ENCODE measurements at places on chromosomes 12 and 14.

- DNase-seq: no peak
Measured at GRCh38 chr14:92914087-92914656, 8.8 kb upstream of the CHGA start.

DNA sequence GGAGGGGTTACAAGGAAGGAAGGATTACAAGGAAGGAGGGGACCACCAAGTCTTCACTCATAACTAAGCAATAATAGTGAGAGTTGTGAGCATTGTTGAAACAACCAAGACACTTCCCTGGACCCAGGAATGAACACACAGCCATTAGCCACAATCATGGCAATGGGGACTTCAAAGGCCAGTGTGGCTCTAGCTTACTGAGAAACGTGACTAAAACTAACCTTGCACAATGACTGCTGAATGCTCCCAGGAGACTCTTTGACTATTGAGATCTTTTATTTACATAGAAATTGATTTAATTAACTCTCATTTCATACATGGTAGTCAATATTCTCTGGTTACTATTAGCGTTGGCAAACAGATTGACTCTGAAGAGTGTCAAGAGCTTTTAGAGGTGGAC is 263.0 kb upstream of the SOX5 start:
- no peak for DNase-seq

DNA sequence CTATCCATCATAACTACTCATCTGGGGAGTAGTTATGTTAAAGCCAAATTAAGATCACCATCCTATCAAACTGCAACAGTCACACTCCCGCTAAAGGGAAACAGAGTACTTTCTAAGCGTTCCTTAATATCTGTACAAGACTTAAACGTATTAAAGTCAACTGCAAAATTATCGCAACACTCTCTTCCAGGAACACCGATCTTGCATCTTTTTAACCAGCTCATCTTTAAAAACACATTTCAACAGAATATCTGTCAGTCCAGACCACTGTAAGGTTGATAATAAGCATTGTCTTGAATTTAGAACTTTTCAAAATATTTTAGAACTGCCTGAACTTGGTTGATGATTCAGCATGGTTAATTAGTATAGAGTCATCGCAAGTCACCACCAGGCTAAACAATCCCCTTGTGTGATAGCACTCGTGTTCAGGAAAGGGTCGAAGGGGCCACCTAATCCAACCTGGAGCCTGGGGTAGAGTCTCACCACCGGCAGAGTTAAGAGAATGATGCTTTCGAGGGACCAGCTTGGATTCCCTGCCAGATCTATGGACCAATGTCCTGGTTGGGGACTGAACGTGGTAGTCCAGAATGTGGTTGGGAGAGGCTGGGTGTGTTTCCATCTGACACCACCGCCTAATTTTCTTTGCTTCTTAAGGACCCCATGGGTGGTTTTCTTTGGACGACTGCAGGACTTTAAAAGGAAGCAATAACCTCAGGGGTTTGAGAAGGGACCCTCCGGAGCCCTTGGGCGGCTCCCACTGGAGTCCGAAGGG is 890 bp downstream of the SPTLC2 start:
- DNase-seq: peak; percentile 31

GRCh38 chr12:28582672-28583376 is 392.6 kb downstream of the CCDC91 start:
- no peak for DNase-seq

- no peak for DNase-seq
Measured at GRCh38 chr12:26149968-26150500, 25.2 kb upstream of the BHLHE41 start.

DNA sequence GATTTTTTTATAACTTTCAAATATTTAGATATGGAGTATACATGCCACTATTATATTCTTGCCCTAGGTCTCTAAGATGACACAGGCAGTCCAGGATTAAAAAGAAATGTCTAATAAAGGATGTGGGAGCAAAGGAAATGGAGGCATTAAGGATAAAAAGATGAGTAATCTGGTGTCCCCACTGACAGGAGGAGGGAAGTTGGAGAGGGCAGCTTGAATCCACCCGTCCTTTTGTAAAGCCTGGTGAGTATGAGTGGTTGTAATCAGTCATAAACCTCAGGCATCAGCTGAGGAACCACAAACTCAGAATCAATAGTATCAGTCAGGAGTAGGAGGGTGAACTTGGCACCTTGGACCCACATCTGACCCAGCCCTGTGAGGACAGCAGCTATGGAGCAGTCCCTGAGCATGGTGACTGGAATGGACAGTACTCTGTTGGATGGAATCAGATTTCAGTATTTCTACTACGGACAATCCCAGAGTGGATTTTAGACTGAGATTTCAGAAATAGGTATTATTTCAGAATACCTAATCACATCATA is 100.5 kb downstream of the EXOC5 start:
- DNase-seq: no peak

DNA sequence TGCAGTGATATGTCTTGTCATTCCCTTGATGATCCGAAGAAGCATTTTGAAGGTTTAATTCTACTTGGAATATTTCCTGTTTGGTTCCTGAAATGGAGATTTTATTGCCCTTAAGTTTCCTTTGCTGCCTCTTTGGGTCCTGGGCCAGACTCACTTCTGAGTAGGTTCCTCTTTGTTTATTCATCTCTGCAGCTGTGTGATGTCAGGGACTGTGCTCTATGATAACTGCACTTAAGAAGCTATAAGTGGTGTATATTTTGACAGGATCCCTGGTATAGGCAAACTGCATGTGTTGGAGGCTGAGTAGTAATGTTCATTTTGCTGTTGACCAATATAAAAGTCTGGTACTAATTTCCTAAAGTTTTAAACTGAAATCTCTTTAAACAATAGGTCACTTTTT is at the start of gene KLRC4:
TSS of gene KLRC4 (minus strand) at position 366 of the 400 bp plus-strand sequence. CDS start at position 184, 182 bp downstream.
- DNase-seq: no peak

- no peak for DNase-seq
Measured at GRCh38 chr14:37116933-37117849, 55.2 kb downstream of the SLC25A21 start.

- DNase-seq: no peak
Measured at GRCh38 chr14:95185033-95185766, 27.9 kb upstream of the DICER1 start.

GRCh38 chr12:26271889-26272492 is 76.6 kb downstream of the SSPN start:
- DNase-seq: peak; percentile 46

- DNase-seq: no peak
Measured at GRCh38 chr12:10272467-10272866, 35.2 kb upstream of the KLRD1 start.

GRCh38 chr12:119990382-119990874 is 1.4 kb downstream of the BICDL1 start:
- DNase-seq: peak; percentile 18

DNA sequence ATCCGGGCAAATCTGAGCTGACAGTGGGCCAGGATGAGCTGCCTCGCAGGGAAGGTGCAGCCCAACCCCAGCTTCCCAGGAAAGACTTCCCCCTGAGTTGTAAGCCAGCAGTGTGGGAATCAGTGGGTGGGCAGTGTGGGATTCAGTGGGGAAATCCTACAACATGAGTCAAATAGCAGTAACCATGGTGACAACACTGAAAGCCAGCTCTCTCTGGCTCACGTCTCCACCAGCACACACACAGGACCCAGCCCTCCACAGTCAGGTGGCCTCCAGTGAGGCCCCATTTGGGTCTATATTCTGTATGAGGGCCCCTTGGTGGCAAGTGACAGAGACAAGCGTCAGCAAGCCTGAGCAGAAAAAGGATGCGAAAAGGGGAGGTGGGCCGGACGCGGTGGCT is 6.0 kb upstream of the LGALS3 start:
- peak; percentile 53 for DNase-seq

GRCh38 chr12:27219693-27220054 is 24.4 kb upstream of the STK38L start:
- DNase-seq: no peak

DNA sequence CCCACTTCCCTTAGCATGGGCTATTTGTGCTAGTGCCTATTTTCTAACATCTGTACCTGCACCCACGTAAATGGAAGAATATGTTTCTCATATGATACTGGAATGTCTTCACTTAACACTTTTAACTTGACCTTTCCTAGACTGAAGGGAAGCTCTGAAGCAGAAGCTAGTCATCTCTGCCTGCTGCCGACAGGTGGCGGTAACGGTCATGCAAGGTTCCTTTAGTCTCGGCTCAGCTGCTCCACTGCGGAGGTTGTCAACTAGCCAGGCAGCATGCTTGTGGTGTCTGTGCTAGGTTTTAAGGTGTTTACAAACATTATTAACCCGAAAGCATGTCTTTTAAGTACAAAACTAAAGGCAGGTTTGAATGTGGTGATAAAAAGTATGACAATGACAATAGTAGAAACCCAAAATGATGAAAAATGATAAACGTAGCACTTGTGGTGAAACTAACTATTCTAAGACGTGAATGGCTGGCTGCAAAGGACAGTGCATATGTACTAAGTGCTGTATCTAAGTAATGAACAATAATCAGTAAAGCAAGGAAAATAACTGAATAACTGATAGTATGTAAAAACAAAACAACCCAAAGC is 117.2 kb downstream of the GRIN2B start:
- peak; percentile 91 for DNase-seq

DNA sequence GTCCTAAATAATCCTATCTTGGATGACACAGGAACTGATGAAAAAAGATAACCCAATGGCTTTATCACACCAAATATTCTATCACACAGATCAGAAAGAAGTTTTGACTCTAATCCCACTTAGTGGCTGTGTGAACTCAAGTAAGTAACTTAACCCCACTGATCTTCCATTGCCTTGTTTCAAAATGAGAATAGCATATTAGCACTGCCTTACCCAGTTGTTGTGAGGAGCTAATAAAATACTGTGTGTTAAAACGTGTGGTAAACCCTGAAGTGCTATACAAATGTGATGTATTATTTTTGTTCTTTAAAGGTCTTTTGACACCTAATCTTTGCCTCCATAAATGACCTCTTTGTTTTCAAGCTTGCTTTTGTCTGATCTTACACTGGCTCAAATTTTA is 60.9 kb upstream of the ARID2 start:
- no peak for DNase-seq

GRCh38 chr12:69007101-69007854 is 74.3 kb upstream of the CPM start:
- DNase-seq: peak; percentile 11

DNA sequence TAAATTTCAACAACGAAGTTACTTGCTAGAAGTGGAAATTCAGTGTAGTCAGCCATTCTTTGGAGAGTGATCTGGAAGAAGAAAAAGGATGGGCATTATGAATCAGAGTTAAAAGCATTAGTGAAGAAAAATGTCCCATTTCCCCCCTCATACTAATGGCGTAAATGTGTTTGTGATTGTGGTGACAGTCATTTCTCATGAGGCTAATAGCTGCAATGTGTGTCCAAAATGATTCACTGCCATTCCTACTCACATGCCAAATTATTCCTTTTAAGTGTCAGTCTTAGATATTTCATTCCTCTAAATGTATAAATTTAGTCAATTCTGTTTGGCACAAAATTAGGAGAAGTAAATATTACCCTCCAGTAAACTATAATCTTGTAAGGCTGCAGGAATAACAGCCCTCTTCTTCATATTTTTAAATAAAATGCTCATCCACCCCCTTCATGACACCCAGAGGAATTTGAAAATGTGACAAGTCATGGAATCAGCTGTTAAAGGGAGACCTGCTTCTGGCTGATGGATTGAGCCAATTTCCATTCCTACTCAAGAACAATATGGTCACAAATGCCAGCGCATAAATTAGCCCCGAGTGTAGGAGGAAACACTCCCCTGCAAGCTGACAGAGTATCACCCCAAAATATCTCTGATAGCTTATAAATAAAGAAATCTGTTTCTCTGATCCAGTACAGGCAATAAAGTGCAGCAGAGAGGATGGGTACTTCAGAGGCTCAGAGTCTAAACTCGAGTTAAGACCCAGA is 912.3 kb upstream of the SEL1L start:
- no peak for DNase-seq

- DNase-seq: no peak
Measured at GRCh38 chr12:19620222-19620621, 180.9 kb downstream of the AEBP2 start.

DNA sequence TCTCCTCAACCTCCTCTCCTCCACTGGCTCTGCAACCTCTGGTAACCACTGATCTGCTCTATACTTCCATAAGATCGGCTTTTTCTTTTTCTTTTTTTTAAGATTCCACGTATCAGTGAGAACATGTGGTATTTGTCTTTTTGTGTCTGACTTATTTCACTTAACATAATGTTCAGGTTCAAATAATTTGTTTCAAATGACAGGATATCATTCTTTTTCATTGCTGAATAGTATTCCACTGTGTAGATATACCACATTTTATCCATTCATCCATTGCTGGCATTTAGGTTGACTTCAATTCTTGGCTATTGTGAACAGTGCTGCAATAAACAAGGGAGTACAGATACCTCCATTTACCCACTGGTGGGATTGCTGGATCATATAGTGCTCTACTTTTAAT is 40.5 kb downstream of the NCKAP5L start:
- no peak for DNase-seq

DNA sequence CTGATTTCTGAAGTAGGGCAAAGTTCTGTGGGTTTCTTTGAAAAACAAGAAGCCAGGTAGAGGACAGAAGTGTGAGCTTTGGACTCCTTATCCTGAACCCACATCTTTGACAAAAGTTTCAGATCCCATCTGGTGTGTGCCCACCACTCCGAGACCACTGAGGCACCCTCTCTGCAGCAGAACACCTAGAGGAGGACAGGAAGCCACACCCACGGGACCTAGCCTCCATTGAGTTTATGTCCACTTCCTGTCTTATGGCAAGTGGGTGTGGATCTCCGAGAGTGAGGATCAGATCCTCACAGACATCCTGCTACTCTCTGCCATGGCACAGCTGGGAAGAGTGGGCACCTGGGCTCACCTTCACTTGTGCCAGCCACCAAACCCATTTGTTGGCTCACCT is 16.8 kb upstream of the OR6S1 start:
- DNase-seq: no peak

- DNase-seq: no peak
Measured at GRCh38 chr12:116749884-116750283, 11.8 kb downstream of the RNFT2 start.

DNA sequence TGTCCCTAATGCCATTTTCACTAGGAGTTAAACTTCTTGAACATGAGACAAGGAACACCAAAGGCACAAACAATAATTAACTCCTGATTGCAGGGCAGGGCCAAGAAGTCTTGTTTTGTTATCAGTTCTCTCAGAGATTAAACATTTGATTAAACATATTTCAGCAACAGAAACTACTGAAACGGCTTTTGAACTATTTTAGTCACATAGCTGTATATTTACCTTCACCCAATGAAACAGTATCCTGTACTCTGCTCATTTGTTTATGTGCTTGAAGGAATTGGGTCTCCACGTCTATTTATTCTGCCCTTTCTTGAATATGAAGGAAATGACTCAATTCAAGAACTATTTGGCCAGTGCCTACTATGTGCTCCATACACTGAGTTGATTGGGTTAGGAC is 51.3 kb upstream of the PTCSC3 start:
- no peak for DNase-seq

- no peak for DNase-seq
Measured at GRCh38 chr14:98822917-98823316, 449.1 kb downstream of the BCL11B start.

GRCh38 chr12:104275689-104276088 is 27.9 kb upstream of the EID3 start:
- DNase-seq: no peak

- DNase-seq: peak; percentile 82
Measured at GRCh38 chr14:64504897-64505794, 576 bp downstream of the ZBTB1 start.

- DNase-seq: no peak
Measured at GRCh38 chr12:50234347-50234746, 49.0 kb downstream of the LIMA1 start.

- DNase-seq: peak; percentile 59
Measured at GRCh38 chr14:96192975-96193805, 11.4 kb upstream of the BDKRB2 start.

- DNase-seq: peak; percentile 73
Measured at GRCh38 chr12:24991209-24992049, 42.5 kb upstream of the BCAT1 start.

All from brain (organoid and tissue), 16 donors.